ENCODE measurements at places on chromosomes 7 and 10.

DNA sequence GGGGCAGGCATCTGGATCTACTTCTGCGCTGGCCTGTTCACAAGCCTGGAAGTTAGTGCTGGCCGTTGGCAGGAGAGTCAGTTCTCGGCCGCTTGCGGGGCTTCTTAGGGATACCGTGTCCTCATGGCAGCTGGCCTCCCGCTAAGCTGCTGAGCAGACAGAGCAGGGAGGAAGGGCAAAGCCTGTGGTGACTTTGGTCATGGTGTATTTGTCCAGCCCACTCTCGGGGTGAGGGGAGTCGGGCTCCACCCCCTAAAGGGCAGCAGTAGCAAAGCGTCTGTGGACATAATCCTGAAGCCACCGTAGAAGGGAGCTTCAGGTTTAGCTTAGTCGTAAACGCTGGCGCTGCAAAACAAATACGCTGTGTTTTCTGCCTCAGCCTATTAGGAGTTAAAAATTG lies 12.2 kb downstream of the UBE3C start:
- DNase-seq = peak; percentile 15

DNA sequence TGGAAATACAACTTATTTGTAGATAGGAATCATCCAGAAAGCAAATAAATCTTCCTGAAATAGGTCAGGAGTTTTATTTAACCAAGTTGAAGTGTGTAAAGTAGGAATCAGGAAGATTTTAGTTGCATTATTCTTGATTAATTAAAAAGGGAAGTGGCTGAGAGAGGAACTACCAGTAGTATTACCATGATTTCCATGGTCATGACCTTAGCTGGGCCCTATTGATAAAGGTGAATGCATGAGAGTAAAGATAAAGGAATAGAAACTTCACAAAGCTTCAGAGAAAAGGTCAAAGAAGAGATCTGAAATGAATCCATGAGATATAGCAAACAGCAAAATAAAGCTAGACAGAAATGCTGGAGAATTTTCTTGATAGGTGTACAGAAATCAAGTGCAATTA lies 46.2 kb upstream of the DLX6 start:
- DNase-seq = no peak

DNA sequence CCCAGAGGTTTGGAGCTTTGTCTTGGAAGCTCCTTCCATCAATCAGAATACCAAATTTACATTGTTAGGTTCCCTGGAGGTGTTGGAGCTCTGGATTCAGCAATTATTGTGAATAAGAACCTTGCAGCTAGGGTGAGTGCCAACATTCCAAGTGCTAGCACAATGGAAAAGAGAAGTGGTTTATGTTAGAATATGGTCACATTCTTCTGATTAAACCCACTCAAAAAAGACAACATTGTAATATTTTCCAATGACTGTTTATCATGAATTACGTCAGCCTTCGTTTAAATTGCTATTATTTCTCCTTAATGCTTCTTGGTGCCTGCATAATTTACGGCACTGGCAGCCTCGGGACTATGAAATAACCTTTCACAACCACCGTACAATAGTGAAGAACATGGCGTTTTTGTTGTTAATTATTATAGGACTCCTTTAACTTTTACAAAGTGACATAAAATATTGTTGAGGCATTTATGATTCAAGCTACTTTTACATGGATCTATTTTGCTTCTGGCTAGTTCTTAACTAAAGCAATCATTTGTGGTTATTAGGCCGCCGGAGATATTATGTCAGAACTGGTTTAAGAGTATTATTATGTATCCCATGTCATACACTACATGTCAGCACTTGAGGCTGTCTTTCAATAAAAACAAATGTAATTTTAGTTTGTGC lies 117.7 kb downstream of the ARID5B start:
- DNase-seq = peak; percentile 60

- DNase-seq = no peak
Observed at GRCh38 chr7:141114029-141114664, 40.3 kb downstream of the TMEM178B start.

GRCh38 chr7:66267249-66267648 lies 62.1 kb downstream of the TPST1 start:
- peak; percentile 92 for DNase-seq

GRCh38 chr10:58319599-58319998 lies 15.2 kb upstream of the UBE2D1 start:
- no peak for DNase-seq

- DNase-seq = no peak
Observed at GRCh38 chr10:44293306-44293778, 91.6 kb downstream of the CXCL12 start.

GRCh38 chr10:76643511-76643911 lies 994.1 kb downstream of the KCNMA1 start:
- DNase-seq = no peak

DNA sequence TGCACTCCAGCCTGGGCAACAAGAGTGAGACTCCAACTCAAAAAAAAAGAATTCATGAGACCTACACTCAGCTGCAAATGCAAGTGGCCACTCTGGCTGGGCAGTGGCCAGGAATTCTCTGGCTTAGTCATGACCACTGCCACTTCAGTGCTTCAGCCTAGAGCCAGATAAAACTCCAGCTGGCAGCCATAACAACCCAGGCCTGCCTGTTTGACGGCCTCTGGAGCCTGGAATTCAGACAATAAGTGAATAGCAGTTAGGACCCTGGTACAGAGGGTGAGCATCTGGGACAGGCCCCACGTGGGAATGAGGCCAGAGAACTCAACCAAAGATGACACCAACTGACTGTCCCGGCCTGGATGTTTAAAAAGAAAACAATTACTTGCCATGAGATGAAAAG lies 18.9 kb downstream of the RCC1L start:
- peak; percentile 70 for DNase-seq

DNA sequence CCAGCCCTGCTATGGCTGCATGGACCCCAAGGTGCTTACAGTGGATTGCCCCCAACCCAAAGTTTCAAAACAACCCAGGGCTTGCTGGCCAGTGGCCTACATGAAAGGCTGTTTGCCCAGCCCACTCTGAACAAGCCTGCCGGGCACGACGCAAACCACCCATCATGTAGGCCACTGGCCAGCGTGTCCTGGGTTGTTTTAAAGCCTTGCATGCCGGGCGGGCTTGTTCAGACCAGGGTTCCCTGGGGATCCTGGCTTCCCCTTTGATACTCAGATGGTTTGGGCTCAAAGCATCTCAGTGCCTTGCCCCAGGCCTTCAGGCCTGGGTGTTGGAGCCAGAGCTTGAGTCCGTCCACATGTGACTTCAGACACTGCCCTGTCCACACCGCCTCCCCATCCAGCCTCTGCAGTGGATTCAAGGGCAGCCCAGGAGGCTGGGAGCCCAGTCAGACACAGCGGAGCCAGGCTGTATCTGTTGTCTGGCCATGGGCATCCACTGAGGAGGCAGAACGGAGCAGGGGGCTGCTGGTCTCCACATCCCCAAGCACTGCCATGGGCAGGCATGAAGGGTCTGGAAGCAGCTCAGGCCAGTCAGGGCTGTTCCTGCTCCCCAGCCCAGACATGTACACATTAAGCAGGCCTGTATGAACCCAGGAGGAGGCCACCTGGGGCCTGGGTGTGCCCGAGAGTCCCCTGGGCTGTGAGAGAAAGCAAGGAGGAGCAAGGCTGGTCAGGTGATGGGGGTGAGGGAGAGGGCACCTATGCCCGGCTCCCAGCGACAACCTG lies 4.0 kb upstream of the ADIRF start:
- no peak for DNase-seq

DNA sequence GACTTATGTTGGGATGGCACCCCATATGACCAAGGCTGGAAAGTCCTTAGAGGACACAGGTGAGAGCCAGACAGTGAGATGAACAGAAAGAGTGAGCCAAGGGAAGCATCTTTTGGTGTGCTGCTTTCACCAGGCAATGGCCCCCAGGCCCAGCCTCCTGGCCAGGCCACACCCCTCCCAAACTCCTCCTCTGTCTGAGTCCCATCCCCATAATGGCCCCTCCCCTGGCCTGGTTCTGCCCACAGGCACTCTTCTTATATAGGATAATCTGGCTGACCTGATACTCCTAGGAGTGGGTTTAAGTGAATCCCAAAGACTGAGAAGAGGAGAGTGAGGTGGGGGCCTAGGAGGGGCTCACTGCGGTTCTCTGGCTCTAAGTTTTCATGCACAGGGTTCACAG lies 252.5 kb downstream of the RPS24 start:
- no peak for DNase-seq

Data from fibroblast of skin of right biceps (primary cell).